ENCODE measurements at places on chromosomes 6 and 20.

- DNase-seq: no peak
Observed at GRCh38 chr6:58290177-58290576, 972.7 kb downstream of the PRIM2 start.

GRCh38 chr6:44000164-44000842 lies 126.9 kb downstream of the MRPL14 start:
- DNase-seq: no peak

GRCh38 chr6:129183681-129184301 lies 300.9 kb downstream of the LAMA2 start:
- no peak for DNase-seq

DNA sequence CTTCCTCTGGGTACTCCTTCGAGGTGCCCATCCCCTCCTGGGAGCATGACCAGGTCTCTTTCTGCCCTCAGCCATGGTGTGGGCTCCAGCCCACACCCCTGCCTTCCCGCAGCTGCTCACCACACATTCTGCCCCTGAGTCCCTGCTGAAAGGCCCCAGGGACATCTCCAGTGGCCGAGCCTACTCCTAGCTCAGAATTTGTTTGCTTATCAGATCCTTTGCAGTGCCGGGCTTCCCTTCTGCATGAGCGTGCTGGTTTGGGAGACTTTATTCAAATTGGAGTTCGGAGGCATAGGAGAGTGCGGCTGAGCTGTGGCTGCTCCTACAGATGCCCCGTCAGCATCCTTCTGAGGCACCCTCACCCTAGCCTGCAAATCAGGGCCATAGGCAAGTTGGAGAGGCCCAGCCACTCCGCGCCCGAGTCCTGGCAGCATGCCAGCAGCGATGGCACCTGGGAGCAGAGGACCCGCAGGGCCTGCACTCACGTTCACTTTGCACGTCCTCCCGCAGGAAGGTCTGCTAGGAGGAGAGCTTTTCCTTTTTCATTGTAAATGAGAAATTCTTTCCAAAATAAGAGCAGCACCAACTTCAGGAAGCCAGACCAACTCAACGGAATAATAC lies 327.3 kb downstream of the QKI start:
- DNase-seq: no peak

- DNase-seq: peak; percentile 89
Observed at GRCh38 chr6:47440719-47441118, 36.9 kb upstream of the CD2AP start.

- no peak for DNase-seq
Observed at GRCh38 chr6:90183587-90184333, 112.9 kb downstream of the BACH2 start.

DNA sequence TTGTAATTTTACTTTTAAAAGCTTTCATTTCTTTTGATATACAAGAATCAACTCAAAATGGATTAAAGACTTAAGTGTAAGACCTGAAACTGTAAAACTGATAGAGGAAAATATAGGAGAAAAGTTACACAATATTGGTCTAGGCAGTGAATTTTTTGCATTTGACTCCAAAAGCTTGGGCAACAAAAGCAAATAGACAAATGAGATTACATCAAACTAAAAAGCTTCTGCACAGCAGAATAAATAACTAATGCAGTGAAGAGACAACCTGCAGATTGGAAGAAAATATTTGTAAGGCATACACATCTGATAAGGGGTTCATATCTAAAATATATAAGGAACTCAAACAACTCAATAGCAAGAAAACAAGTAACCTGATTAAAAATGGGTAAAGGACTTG lies 3.0 kb downstream of the GABRR1 start:
- no peak for DNase-seq

- no peak for DNase-seq
Observed at GRCh38 chr6:3752531-3753227, 1.2 kb upstream of the PXDC1 start.

GRCh38 chr6:28948782-28949486 lies 25.1 kb upstream of the TRIM27 start:
- DNase-seq: no peak

- DNase-seq: no peak
Observed at GRCh38 chr6:168310945-168311344, 8.6 kb downstream of the DACT2 start.

DNA sequence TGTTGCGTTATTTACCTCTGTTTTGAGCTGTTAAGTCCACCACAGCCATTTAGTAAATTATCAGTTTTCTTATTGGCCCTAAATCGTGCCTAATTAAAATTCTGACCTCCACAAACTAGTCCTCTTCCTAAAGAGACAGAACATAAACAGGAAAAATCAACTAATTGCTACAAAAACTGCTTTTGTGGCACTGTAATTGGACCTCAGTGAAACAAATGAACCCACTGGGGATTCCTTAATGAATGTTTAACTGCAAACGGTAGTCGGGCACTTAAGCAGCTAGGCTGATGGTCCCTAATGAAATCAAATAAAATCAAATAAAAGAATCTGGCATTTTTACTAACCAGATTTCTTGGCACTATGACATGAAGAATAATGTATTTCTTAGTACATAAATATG lies 513.4 kb upstream of the SLC35B3 start:
- no peak for DNase-seq

- DNase-seq: no peak
Observed at GRCh38 chr6:122869437-122870024, 80.5 kb downstream of the SMPDL3A start.

DNA sequence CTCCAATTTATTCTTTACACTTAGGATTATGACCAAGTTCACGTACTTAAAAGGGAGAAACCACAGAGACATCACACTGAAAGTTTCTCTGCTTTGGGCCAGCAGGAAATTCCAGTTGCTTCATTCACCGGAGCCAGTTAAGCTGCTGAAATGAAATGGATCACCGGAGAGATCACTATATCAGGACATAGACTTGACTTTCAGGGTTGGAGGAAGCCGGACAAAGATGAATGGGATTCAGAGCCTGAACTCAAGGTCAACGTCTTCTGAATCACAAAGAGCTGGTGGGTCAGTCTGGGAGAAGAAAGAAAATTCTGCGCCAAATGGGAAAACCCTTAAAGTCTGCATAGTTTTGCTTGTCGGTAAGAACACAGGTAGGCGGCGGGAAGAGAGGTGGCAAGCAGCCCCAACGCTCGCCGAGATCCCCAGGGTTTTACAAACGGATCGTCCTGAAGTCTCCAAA lies 81.9 kb upstream of the CCDC28A start:
- no peak for DNase-seq

GRCh38 chr6:127176146-127176545 lies 57.7 kb downstream of the RSPO3 start:
- no peak for DNase-seq

DNA sequence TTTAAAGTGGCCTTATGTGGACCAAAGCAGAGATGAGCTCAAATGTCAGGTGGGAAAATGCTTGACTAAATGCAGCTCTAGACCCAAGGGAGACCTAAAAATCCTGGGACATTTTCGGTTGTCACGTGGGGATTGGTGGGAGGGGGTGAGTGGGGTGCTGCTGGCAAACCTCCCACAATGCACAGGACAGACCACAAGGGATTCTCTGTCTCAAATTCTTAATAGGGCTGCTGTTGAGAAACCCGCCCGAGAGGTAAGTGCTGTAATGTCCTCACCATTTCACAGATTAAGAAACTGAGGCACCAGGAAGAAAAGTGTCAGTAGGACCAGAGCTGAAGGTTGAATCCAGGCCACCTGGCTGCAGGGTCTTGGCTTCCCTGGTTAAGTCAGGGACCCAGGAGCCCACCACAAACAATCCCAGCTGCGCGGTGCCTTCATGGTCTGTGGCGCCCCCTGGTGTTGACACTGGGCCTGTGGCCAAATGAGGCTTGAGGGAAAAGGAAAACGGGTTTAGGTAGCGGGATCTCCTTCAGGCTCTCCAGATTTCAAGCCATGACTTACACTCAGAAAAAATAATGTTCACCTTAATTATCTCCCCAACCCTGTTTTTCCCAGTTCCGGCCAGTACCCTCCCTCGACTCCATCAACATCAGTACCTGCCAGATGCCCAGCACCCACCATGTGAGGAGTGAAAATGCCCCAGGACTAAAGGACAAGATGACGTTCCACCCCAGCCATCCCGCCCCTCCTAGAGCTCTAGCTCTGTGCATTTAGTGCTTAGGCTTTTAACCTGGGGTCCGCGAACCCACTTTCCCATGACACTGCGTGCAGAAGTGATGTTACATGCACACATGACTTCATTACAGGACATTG lies 7.2 kb downstream of the HLA-G start:
- DNase-seq: no peak

Measured in NCI-H1048 (cell line).